ENCODE measurements at places on chromosomes 2 and 18. TPM values are rescaled to one million over a fixed set of nuclear protein-coding genes. Genes with fewer than 3 reads are reported as not detected.

Gene MGAT4A
- total RNA-seq, result 295 TPM

Gene RNF152
- 0.19 TPM for total RNA-seq

GRCh38 chr2:44166096-44166495 is 2.6 kb upstream of the PPM1B start:
- H3K4me3 ChIP-seq, result no peak overlapping the region
- no peaks in the 10 kb centered on the region for H3K27me3 ChIP-seq
- DNase-seq, result no peak
- peaks cover 6% of the 10 kb centered on the region for H3K36me3 ChIP-seq

DNA sequence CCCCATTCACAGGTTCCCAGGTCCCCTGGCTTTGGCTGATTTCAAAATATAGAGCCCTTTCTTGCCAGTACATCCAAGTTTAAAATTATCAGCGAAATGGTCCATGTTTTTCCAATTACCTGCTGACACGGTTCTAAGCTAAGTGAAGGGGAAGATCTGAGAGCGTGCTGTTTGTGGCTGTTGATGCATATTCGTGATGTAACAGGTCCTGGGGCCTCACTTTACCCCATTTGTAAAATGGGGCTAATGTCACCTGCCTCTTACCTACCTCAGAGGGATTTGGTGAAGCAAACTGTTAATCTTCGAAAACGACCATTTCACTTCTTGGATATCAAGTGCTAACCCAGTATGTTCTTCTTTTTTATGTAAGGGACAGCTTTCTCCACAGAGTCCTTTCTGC is 33.0 kb downstream of the SLC1A4 start:
- no peak overlapping the region for H3K4me3 ChIP-seq
- no peaks in the 10 kb centered on the region for H3K27me3 ChIP-seq
- no peak overlapping the region for H3K27ac ChIP-seq

GRCh38 chr18:41870817-41871216 is 84.2 kb upstream of the PIK3C3 start:
- peaks cover 7% of the 10 kb centered on the region for H3K27me3 ChIP-seq
- DNase-seq, result no peak
- H3K4me1 ChIP-seq, result no peaks in the 10 kb centered on the region
- H3K36me3 ChIP-seq, result no peaks in the 10 kb centered on the region

Gene TSGA10
- 32.1 TPM for total RNA-seq

DNA sequence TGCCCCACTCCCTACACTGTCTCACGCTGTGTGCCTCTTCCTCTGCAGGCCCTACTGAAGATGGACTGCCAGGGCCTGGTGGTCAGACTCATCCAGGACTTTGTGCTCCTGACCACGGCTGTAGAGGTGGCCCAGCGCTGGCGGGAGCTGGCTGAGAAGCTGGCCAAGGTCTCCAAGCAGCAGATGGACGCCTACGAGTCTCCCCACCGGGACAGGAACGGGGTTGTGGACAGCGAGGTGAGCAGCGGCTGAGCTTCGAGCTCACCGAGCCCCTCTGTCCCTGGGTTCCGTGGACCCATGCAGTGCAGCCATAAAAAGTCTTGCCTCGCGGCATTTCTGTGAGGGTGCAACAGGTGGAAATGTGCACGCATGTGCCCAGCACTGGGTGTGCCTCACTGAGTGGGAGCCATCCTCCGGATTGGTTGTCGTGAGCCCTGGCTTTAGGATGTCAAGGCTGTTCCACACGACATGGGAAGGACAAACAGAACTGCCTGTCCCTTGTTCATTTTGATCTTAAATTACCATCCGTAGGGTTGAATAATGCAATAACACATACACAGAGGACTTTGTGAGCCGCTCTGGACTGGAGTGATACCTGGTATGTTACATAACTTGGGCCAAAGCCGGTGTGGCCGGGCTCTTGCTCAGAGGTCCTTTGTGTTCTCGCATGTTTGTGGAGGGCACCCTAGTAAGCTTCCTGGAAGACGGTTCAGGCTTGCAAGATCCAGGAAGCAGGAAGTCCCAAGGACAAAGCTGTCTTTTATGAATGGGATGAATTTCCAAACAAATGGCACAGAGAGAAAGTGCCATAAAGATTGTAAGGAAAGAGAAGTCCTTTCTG is 100.9 kb downstream of the SH3BP4 start:
- no peaks in the 10 kb centered on the region for H3K36me3 ChIP-seq
- H3K27me3 ChIP-seq, result peaks cover 17% of the 10 kb centered on the region
- H3K4me3 ChIP-seq, result no peak overlapping the region
- peak; percentile 54 for DNase-seq

DNA sequence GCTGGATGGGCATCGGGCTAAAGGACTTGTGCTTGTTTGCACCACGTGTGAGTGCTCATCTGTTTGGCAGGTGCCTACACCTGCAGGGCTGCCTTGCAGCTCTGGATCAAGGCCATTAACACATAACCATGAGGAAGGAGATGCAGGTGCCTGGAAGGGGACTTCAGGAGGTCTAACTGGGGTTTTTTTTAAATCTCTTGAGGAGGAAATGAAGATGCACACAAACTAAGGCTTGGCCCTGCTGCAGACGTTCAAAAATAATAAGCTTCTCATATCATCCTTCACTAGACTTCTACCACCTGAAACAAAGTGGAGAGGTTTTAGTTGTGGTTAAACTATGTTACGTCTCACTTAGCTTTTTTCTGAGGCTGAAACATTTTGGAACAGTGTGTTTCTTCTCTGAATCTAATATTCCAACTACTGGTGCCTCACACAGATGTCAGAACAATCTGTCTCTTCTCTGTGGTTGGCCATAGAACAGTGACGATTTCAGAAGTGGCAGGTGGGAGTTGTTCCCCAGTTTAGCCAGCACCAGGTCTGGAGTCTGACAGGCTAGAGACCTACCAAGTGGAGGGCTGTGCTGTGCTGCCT is 36.5 kb downstream of the BCL2L11 start:
- peak overlapping the region; percentile 50 for H3K4me3 ChIP-seq
- peaks cover 43% of the 10 kb centered on the region for H3K36me3 ChIP-seq
- peak; percentile 64 for DNase-seq
- H3K4me1 ChIP-seq, result peaks cover 43% of the 10 kb centered on the region

- no peaks in the 10 kb centered on the region for H3K27me3 ChIP-seq
- no peak for DNase-seq
- no peak overlapping the region for H3K4me3 ChIP-seq
- H3K27ac ChIP-seq, result no peak overlapping the region
- peaks cover 13% of the 10 kb centered on the region for H3K4me1 ChIP-seq
Measured at GRCh38 chr18:58541789-58542425, 87.0 kb downstream of the ALPK2 start.

Gene AGFG1
- 55.0 TPM for total RNA-seq

- no peaks in the 10 kb centered on the region for H3K4me1 ChIP-seq
- no peak overlapping the region for H3K27ac ChIP-seq
- no peak for DNase-seq
- H3K4me3 ChIP-seq, result no peak overlapping the region
- H3K36me3 ChIP-seq, result no peaks in the 10 kb centered on the region
- peaks cover 2% of the 10 kb centered on the region for H3K27me3 ChIP-seq
Measured at GRCh38 chr2:6186332-6187151, 494.4 kb downstream of the SOX11 start.

GRCh38 chr2:133197156-133197555 is 371.1 kb downstream of the NCKAP5 start:
- DNase-seq, result no peak
- peaks cover 6% of the 10 kb centered on the region for H3K27me3 ChIP-seq
- no peak overlapping the region for H3K4me3 ChIP-seq

- no peaks in the 10 kb centered on the region for H3K36me3 ChIP-seq
- peaks cover 5% of the 10 kb centered on the region for H3K27me3 ChIP-seq
- H3K4me3 ChIP-seq, result no peak overlapping the region
- H3K4me1 ChIP-seq, result no peaks in the 10 kb centered on the region
- no peak overlapping the region for H3K27ac ChIP-seq
Measured at GRCh38 chr2:18380321-18380720, 180.1 kb downstream of the RDH14 start.

Gene NEB
- total RNA-seq, result 1.1 TPM

- H3K27me3 ChIP-seq, result no peaks in the 10 kb centered on the region
- H3K36me3 ChIP-seq, result peaks cover 4% of the 10 kb centered on the region
- H3K27ac ChIP-seq, result no peak overlapping the region
- no peak for DNase-seq
Measured at GRCh38 chr2:9914384-9915065, 37.0 kb upstream of the GRHL1 start.

GRCh38 chr2:75527676-75528075 is 33.1 kb downstream of the EVA1A start:
- H3K27ac ChIP-seq, result no peak overlapping the region
- no peak for DNase-seq
- no peaks in the 10 kb centered on the region for H3K36me3 ChIP-seq
- H3K4me1 ChIP-seq, result no peaks in the 10 kb centered on the region
- H3K27me3 ChIP-seq, result peaks cover 33% of the 10 kb centered on the region

DNA sequence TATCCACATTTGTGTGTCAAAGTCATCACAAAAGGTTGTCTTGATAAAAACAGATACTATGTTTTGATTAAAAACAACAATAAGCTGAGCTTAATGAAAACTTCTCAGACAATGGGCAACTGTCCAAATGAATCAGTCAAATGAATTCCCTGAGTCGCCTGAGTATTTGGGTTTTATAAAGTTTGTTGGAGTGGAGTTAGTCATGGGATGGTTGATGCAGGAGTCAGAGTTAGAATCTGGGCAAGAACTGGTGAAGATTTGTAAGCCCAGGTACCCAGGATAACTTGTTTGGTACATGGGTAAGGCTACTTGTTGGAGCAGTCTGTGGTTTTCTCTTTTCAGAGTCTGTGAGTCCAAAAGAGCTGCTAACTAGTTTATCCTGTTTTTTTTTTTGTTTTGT is 34.4 kb upstream of the RAPGEF4 start:
- H3K27me3 ChIP-seq, result no peaks in the 10 kb centered on the region
- no peak for DNase-seq
- no peak overlapping the region for H3K4me3 ChIP-seq
- no peaks in the 10 kb centered on the region for H3K36me3 ChIP-seq

Gene ARHGEF4
- 10.2 TPM for total RNA-seq

- H3K27me3 ChIP-seq, result peaks cover 27% of the 10 kb centered on the region
- peaks cover 7% of the 10 kb centered on the region for H3K4me1 ChIP-seq
- H3K4me3 ChIP-seq, result no peak overlapping the region
- no peak overlapping the region for H3K27ac ChIP-seq
- DNase-seq, result no peak
Measured at GRCh38 chr18:26556573-26556972, 8.2 kb upstream of the KCTD1 start.

DNA sequence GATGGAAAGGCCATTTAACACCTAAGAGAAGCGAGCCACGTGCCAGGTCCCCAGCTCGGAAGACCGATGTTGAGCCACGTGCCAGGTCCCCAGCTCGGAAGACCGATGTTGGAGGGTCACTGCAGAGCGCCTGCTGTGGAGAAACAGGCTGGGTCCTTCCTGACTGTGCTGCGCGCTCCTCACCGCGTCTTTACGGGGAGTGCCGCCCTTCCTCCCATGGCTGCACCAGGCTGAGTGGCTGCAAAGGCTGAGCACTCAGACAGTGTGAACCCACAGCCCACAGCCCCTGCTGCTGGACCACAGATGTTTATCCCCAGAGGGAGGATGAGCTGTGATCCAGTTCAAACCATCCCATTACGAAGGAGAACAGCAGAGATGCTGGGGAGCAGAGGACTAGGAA is 55.7 kb downstream of the RTP5 start:
- no peaks in the 10 kb centered on the region for H3K27me3 ChIP-seq
- no peak overlapping the region for H3K4me3 ChIP-seq
- no peak for DNase-seq
- H3K27ac ChIP-seq, result no peak overlapping the region

Gene EVX2
- not detected for total RNA-seq

DNA sequence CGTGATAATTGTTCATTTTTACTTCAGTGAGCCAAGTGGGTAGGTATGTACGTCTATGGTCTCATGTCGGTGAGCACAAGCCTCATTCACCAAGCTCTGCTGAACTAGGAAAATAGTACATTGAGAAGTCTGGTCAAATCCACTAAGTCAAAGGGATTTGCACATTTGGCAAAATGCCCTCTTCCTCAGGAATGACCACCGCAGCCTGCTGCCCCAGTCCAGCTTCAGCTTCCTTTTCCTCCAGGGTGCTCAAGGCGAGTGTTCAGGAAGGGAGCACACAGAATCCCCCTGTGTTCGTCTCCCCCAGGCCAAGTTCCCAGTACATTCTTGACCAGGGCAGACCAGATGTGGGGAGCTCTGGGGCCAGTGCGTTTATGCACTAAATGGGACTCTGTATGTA is 23.0 kb downstream of the TCF7L1 start:
- H3K4me3 ChIP-seq, result no peak overlapping the region
- no peak for DNase-seq
- H3K27me3 ChIP-seq, result peaks cover 5% of the 10 kb centered on the region
- no peaks in the 10 kb centered on the region for H3K36me3 ChIP-seq
- H3K4me1 ChIP-seq, result no peaks in the 10 kb centered on the region
- no peak overlapping the region for H3K27ac ChIP-seq

Gene BMP10
- not detected for total RNA-seq

GRCh38 chr2:174561283-174561971 is 36.2 kb downstream of the WIPF1 start:
- no peak for DNase-seq
- peaks cover 79% of the 10 kb centered on the region for H3K36me3 ChIP-seq
- H3K4me3 ChIP-seq, result no peak overlapping the region
- no peaks in the 10 kb centered on the region for H3K27me3 ChIP-seq

Gene IL1F10
- not detected for total RNA-seq

DNA sequence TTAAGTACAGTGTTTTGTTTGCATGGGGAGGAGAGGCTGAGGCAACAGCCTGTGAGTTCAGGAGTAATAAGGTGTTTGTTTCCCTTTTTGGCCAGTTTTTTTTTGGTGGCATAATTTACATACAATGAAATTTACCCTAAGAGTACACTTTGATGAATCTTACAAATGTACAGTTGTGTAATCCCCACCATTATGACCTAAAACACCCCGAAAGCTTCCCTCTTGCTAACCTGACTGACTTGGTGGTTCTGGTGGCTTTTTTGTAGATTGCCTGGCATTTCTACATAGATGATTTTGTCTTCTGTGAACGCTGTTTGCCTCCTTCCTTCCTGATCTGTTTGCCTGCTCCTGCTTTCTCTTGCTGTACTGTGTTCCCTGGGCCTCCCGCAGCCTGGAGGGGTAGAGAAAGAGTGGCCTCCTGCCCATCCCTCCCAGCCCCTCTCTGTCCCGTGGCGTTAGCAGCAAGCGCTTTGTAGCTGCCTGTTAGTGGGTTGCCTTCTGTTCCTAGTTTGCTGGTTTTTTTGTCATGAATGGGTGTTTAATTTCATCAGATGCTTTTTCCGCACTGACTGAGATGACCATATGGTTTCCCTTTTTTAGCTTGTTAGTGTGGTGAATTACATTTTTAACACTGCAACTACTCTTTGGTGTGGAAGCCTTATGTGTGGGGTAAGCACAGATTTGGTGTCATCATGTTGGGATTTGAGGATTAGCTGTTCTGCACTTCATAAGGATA is 32.1 kb downstream of the ASAP2 start:
- H3K27me3 ChIP-seq, result no peaks in the 10 kb centered on the region
- DNase-seq, result no peak
- no peak overlapping the region for H3K4me3 ChIP-seq
- H3K36me3 ChIP-seq, result no peaks in the 10 kb centered on the region
- no peaks in the 10 kb centered on the region for H3K4me1 ChIP-seq

GRCh38 chr2:224041554-224041953 is 2.5 kb upstream of the SERPINE2 start:
- no peak overlapping the region for H3K4me3 ChIP-seq
- H3K4me1 ChIP-seq, result peaks cover 19% of the 10 kb centered on the region
- no peak overlapping the region for H3K27ac ChIP-seq
- no peak for DNase-seq
- peaks cover 5% of the 10 kb centered on the region for H3K27me3 ChIP-seq
- no peaks in the 10 kb centered on the region for H3K36me3 ChIP-seq
